Activated naive CD4-positive, alpha-beta T cell treated with anti-CD3 and anti-CD28 coated beads for 36 hours (primary cell): ENCODE measurements at places on chromosomes 16 and 17. TPM values are rescaled to one million over a fixed set of nuclear protein-coding genes. Genes with fewer than 3 reads are reported as not detected.

- no peaks in the 10 kb centered on the region for H3K27me3 ChIP-seq
- no peak overlapping the region for H3K27ac ChIP-seq
Measured at GRCh38 chr17:14559264-14560119, 258.6 kb downstream of the HS3ST3B1 start.

DNA sequence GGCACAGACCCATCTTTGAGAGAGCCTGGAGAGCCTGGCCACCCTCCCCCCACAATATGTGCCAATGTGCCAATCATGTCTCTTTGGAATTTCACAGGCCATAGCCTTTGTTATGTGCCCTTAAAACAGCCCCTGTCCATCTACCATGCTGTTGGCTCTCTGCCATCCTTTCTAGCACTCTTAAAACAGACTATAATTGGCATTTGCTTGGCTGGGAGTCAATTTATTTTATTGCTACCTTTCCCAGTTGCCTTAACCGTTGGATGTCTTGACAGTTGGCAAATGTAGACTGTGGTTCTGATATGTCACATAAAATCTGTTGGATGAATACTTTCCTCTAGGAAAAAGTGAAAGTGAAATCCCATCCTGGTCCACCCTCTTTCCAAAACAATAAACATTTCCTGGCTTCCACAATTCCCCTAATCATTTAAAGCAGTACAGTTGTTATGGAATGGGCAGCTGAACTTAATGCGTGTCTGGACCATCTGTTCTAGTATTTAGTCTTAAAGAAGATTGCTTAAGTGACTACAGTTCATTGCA is 394.0 kb downstream of the KCNJ2 start:
- no peaks in the 10 kb centered on the region for H3K4me1 ChIP-seq
- peaks cover 2% of the 10 kb centered on the region for H3K27me3 ChIP-seq
- no peak overlapping the region for H3K27ac ChIP-seq

The ASGR1 gene
- 1.5 TPM for total RNA-seq

- no peaks in the 10 kb centered on the region for H3K36me3 ChIP-seq
- peaks cover 29% of the 10 kb centered on the region for H3K27me3 ChIP-seq
- no peak for DNase-seq
- no peak overlapping the region for H3K27ac ChIP-seq
Measured at GRCh38 chr16:2358811-2359210, 18.3 kb upstream of the ABCA3 start.

DNA sequence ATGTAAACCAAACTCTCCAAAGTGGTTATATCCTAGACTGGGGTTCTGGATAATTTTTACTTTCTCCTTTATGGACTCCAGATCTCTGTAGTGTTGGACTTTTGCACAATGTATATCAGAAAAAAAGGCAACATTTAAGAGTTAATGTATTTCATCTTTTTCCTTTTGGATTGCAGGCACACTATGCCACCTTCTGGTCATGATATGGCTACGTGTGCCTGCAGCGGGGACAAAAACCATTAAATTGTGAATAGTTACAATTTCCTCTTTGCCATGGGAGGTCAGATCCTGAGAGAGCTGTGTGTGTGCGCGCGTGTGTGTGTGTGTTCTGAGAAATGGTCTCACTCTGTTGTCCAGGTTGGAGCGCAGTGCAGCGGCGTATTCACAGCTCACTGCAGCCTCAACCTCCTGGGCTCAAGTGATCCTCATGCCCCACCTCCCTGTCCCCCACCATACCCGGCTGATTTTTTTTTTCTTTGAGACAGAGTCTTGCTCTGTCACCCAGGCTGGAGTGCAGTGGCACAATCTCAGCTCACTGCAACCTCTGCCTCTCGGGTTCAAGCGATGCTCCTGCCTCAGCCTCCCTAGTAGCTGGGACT is 4.3 kb upstream of the SGF29 start:
- H3K4me1 ChIP-seq: peaks cover 10% of the 10 kb centered on the region
- peak; percentile 25 for DNase-seq
- no peaks in the 10 kb centered on the region for H3K36me3 ChIP-seq
- no peak overlapping the region for H3K27ac ChIP-seq
- H3K27me3 ChIP-seq: no peaks in the 10 kb centered on the region

The PIK3R6 gene
- total RNA-seq: 0.22 TPM

GRCh38 chr16:57660715-57661463 is 7.2 kb upstream of the ADGRG3 start:
- no peaks in the 10 kb centered on the region for H3K36me3 ChIP-seq
- H3K27me3 ChIP-seq: no peaks in the 10 kb centered on the region
- H3K4me3 ChIP-seq: no peak overlapping the region
- no peaks in the 10 kb centered on the region for H3K4me1 ChIP-seq
- no peak overlapping the region for H3K27ac ChIP-seq
- DNase-seq: no peak

The FDXR gene
- total RNA-seq: 61.8 TPM

The ZNRF1 gene
- 35.7 TPM for total RNA-seq

DNA sequence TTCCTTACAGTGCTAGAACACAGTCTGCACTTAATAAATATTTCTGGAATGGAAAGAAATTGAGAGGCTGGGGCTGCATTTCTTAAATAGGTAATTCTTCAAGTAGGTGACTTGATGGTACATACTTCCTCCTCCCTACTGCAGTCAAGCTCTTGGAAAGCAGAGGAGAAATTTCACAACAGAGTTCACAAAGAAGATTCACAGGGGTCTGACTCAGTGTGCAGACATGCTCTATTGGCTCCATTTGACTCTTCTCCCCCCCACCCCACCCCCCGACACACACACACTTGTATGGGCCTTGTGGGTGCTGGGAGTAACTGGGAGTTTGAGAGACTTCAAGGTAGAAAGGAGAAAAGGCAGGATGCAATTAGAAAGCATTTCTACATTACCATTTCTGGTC is 6.2 kb upstream of the MYOCD start:
- no peak overlapping the region for H3K27ac ChIP-seq
- no peaks in the 10 kb centered on the region for H3K36me3 ChIP-seq
- DNase-seq: no peak
- H3K4me1 ChIP-seq: no peaks in the 10 kb centered on the region
- H3K4me3 ChIP-seq: no peak overlapping the region

GRCh38 chr17:45222996-45223538 is 1.4 kb downstream of the FMNL1 start:
- peak overlapping the region; percentile 100 for H3K27ac ChIP-seq
- peak overlapping the region; percentile 100 for H3K4me3 ChIP-seq
- no peaks in the 10 kb centered on the region for H3K27me3 ChIP-seq

The HAGHL gene
- 6.5 TPM for total RNA-seq

DNA sequence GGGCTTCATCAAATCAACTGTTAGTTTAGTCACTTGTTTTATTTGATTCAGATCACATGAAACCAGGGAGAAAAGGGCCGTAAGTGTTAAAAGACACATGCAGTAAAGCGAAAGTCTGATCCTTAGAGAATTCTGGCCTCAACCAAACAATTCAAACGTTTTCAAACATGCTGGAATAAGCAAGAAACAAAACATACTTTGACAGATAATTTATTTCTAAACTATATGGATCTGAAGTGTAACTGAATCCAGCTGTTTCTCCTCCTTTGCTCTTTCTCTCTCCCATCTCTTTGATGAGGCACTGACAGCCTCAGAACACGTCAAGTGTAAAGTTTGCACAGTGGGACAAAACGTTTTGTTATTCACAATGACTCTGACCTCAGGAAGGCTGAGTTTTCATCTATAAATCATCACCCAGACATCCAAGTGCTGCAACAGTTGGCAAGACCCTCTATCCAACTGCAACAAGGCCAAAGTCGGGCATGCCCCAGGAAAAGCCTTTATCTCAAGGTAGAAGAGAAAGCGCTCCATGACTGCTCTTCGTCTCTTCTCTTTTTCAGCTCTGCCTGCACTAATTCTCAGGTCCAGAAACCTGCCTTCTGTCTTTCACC is 267.1 kb upstream of the MYOCD start:
- no peaks in the 10 kb centered on the region for H3K27me3 ChIP-seq
- no peak overlapping the region for H3K27ac ChIP-seq
- H3K4me1 ChIP-seq: no peaks in the 10 kb centered on the region
- H3K4me3 ChIP-seq: no peak overlapping the region
- no peak for DNase-seq
